ENCODE measurements at places on chromosomes 7 and 10. TPM values are rescaled to one million over a fixed set of nuclear protein-coding genes. Genes with fewer than 3 reads are reported as not detected.

- no peak for DNase-seq
These were observed 4.7 kb upstream of the H2AZ2 start for GRCh38 chr7:44852590-44852989.

GRCh38 chr10:129877773-129878371, 86.2 kb downstream of the EBF3 start:
- DNase-seq: no peak

DNA sequence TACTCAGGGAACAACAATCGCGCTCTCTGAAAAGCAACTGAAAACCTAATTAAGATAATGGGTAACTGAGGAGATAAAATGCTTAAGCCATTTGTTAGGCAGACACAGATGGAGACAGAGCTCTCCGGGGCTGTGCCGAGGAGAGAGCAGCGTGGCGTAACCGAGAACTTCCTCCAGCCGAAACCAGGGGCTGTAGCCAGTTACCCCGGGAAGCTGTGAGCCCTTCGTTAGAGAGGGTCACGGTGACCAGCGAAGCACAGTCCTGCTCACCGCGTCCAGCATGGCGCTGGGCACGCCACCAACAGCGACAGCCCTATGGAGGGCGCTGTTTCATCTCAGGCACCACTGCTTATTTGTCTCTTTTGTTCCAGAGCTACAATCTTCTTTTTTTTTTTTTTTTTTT, 16.1 kb downstream of the PAPOLB start:
- no peak for DNase-seq

DNA sequence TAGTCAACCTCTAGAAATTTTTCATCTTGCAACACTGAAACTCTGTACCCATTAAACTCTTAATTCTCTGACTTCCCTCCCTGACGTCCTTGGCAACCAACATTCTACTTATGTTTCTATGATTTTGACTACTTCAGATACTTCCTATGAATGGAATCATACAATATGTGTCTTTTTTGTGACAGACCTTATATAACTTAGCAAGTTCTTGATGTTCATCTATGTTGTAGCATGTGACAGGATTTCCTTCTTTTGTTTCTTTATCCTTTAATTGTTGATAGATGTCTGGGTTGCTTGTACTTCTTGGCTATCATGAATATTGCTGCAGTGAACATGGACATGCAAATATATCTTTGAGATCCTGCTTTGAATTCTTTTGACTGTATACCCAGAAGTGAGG, 240.8 kb downstream of the ADK start:
- DNase-seq: no peak

GRCh38 chr10:102775201-102775934, 31.6 kb downstream of the WBP1L start:
- peak; percentile 88 for DNase-seq

DNA sequence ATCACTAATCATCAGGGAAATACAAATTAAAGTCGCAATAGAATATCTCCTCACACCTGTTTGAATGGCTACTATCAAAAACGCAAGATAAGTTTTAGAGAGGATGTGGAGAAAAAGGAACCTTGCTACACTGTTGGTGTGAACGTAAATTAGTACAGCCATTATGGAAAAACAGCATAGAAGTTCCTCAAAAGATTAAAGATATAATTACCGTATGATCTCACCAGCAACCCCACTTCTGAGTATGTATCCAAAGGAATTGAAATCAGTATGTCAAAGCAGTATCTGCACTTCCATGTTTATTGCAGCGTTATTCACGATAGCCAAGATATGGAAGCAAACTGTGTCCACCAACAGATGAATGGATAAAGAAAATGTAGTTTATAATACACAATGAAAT, 164.4 kb downstream of the ZNF365 start:
- no peak for DNase-seq

DNA sequence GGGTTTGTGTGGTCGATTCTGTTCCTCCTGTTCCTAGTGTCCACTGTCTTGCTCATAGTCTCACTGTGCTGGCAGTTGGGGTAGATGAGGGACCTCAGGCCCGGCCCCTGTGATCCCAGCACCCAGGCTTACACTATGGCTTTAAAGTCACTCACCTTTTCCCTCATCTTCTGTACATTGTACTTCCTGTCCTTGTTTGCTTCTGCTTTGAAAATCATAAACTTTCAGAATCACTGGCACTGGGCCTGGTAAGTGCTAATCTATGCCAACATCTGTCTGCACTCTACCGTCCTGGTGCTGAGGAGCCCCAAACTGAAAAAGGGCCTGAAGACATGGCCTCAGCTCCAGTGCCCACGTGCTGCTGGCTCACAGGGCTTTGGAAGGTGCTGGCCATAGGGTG, 5.7 kb upstream of the TAS2R60 start:
- DNase-seq: no peak

DNA sequence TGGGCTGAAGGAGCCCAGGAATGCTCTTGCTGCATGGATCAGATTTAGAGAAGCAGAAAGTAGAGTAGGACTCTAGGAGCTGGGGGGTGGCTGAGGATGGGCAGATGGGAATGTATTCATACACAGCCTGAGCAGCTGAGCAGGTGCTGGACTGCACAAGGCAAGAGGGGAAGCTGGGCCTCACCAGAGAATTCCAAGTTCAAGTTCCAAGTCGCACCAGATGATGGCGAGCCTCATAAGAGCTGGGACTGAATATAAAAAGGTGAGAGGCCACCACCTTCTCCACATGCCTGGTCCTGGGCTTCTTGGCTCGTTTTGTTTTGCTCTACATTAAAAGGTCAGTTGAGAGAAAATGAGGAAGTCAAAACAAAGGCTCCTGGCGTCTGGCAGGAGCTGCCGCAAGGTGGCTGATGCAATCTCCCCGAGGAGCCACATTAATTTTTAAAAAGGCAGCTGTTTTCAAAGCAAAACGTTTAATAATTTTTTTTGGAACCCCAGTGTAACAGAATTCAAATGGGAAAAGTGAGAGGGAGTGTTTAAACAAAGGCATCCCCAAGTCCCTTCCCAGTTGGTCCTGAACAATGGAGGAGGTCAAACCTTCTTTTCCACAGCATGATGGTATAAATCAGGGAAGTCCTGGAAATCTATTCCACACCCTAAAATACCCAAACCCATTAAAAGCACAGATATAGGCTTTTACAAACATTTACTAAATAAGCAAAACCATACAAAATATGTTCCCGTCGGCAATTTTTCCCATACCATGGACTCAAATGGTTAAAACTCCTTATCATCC, 9.5 kb downstream of the CYREN start:
- no peak for DNase-seq

- peak; percentile 16 for DNase-seq
These were observed 24.9 kb upstream of the VSIR start for GRCh38 chr10:71798308-71798624.

GRCh38 chr10:63106111-63106755, 26.9 kb upstream of the NRBF2 start:
- no peak for DNase-seq

DNA sequence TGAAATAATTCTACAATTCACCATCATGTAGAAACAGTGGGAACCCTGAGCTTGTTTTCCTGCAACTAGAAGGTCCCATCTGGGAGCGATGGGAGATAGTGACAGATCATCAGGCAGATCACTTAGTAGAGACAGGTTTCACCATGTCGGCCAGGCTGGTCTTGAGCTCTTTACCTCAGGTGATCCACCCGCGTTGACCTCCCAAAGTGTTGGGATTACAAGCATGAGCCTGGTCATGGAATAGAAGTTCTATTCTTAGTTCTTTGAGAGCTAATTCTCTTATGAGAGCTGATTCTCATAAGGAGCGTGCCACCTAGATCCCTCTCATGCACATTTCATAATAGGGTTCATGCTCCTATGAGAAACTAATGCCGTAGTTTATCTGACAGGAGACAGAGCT, 778.0 kb upstream of the AUTS2 start:
- no peak for DNase-seq

DNA sequence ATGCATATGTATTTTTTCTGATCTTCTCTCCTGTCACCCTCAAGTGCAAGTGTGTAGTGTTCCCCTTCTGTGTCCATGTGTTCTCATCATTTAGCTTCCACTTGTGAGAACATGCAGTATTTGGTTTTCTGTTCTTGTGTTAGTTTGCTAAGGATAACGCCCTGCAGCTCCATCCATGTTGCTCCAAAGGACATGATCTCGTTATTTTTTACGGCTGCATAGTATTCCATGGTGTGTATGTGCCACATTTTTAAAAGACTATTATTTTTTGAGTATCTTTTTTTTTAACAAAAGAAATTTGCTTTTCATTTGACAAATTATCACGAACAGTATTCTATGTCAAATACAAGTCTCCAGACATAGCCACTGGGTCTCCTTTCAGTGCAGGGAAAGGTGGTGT, 110.1 kb upstream of the ZNF746 start:
- DNase-seq: no peak

DNA sequence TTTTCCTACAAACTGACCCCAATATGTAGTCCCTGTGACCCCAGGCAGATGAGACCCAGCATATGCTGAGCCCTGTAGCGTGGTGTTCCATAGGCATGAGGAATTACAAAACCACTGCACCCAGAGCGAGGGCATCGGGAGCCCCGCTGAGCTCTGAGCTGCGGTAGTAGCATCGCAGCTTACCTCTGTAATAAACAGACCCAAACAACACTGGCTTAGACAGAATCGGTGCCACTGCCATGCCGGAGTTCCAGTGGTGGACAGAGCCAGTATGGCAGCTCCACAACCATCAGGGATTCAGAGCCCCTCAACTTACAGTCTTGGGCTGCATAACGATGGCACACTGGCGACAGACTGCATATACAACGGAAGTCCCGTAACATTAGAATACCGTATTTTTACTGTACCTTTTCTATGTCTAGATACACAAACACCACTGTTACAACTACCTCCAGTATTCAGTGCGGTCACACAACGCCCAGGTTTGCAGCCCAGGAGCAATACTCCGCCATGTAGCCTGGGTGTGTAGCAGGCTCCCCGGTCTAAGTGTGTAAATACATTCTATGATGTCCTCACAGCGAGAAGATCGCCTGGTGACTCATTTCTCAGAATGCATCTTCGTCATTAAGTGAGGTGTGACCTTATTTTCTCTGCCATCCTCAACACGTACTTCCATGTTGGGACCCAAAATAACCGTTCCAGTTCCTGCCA, 68.8 kb downstream of the PROSER2 start:
- no peak for DNase-seq

Gene CALHM2
- total RNA-seq: 8.2 TPM

Gene TRIM74
- not detected for total RNA-seq

Gene VSTM2A
- not detected for total RNA-seq

Gene NANOS1
- total RNA-seq: 19.5 TPM

Gene ELMO1
- 14.7 TPM for total RNA-seq

All from heart left ventricle (tissue), 16 donors.